ENCODE measurements at places on chromosomes 11 and 22.

- DNase-seq: peak; percentile 21
These were observed 12.5 kb downstream of the CCDC34 start for GRCh38 chr11:27350511-27350910.

DNA sequence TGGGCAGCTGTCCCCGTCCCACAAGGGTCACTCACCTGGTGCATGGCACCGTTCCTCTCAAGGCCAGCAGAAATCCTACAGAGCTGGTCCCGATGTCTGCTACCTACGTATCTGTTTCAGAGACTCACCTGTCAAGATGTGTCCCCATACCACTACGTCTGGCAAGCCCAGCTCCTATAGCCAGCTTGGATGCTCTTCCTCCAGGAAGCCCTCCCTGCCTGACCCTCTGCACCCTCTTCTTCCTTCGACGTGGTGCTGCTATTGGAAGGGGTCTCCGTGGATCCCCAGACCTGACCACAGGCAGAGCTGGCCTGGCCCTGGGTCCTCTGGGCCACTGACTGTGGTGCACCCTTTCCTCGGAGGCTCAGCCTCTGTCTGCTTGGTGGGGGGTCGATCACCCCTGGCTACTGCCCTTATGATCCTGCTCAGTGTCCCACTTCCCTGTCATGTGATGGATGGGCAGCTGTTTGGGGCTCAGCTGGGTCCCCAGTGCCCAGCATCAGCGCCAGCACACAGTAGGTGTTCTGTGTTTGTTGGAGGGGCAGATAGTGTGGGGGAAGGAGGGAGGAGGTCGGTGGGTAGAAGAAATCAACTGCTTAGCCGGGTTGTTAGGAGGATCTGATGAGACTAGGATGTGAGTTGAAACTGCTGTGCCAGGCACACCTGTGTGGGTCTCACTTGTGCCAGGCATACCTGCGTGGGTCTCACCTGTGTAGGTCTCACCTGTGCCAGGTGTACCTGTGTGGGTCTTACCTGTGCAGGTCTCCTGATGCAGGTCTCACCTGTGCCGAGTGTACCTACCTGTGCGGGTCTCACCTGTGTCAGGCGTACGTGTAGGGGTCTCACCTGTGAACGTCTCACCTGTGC, 21.7 kb upstream of the ARHGAP8 start:
- no peak for DNase-seq

GRCh38 chr11:30150425-30150824, 80.4 kb upstream of the FSHB start:
- DNase-seq: no peak

GRCh38 chr22:44596396-44597125, 98.5 kb upstream of the RTL6 start:
- DNase-seq: no peak

- no peak for DNase-seq
These were observed 2.3 kb downstream of the PICALM start for GRCh38 chr11:86066657-86067008.

GRCh38 chr11:41659985-41660384, 200.5 kb upstream of the LRRC4C start:
- no peak for DNase-seq

DNA sequence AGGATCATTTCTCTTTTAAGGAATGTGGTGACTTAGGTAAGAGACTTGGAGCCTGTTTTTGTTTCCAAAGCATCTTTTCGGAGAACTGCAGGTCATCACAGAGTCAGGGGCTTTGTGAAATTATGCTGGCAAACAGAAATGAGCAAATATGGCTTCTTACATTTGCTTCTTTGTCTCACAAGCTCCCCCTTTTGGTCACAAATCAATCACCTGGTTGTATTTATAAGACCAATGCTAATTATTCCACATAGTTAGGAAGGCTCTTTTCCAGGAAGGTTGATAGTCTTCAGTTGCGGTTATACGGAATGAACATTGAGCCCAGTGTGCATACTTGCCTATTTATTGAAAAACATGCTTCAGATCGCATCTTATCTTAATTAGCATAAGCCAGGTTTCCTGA, 34.6 kb upstream of the CEP126 start:
- DNase-seq: no peak

- DNase-seq: no peak
These were observed 95.2 kb downstream of the TP53I11 start for GRCh38 chr11:44855493-44855849.

GRCh38 chr22:36759481-36760159, 16.3 kb downstream of the IFT27 start:
- DNase-seq: no peak

- DNase-seq: no peak
These were observed 57.5 kb upstream of the ANO1 start for GRCh38 chr11:70020336-70021214.

DNA sequence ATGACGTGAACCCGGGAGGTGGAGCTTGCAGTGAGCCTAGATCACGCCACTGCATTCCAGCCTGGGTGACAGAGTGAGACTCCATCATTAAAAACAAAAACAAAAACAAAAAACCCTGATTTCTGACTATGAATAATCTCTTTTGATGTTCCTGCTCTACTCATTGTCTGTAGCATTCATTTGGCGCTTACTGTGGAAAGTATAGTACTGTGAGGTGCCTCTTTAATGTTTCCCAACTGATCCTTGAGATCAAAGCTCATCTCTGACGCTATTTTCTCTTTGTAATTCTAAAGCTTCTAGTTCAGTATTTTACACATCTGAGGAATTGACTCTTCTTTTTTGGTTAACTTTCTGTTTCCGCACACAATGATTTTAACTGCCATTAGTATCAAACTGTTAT, 60.0 kb downstream of the GRK3 start:
- no peak for DNase-seq

- no peak for DNase-seq
These were observed 109.9 kb upstream of the CLMP start for GRCh38 chr11:123304828-123305466.

All from AG04449 (cell line).